ENCODE measurements at places on chromosomes 13 and 19.

DNA sequence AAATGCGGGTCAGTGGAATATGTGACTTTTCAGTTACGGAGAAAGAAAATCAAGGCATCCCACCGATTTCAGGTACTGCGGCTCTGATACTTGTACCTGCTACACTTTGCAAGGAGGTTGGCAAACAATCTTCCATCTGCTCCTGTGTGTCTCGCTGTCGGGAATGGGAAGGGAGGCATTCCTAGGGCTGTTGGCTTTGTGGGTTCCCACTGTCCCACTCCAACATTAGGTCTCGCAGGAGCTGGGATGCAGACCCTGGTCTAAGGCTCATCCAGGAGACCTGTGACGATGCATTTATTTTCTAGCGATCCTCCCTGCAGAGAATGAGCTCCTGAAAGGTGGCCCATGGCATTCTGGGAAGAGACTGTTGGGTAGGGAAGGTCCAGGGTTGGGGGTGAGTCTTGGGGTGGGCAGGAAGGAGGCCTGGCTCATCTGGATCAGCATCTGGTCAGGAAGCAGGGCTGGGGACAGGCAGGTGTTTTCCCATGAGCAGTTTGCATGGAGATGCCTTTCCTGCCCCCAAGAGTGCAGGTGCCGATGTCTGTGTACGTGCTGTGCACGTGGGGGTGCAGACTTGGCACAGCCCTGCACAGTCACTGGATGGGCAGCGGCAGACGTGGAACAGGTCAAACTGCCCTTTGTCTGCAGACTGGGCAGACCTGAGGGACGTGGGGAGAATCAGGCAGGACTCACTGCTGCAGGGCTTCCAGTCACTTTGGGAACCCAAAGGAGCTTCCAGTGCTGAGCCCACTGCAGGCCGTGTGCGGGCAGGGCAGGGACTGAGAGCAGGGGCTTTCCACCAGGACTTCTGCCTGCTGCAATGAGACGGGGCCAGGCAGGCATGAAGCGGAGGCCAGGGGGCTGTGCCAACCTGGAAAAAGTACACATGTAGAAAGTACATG lies 152.4 kb downstream of the TEX29 start:
- DNase-seq: no peak

DNA sequence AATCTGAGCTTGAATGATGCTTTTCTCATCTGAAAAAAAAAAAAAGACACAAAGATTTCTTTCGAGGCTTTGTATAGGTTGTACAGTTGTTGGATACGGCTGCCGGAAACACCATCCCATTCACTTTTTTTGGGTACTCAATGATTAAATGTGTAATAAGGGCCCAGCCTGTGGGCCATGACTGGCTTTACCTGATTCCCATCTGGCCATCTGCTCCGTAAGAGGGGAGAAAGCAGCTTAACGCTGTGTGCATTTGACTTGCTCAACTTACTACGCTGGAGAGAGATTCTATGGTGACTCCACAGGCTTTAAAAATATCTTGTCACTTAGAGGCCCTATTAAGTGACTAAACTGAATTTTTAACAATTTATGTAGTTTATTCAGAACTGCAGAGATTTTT lies 731 bp downstream of the ZNF558 start:
- no peak for DNase-seq

DNA sequence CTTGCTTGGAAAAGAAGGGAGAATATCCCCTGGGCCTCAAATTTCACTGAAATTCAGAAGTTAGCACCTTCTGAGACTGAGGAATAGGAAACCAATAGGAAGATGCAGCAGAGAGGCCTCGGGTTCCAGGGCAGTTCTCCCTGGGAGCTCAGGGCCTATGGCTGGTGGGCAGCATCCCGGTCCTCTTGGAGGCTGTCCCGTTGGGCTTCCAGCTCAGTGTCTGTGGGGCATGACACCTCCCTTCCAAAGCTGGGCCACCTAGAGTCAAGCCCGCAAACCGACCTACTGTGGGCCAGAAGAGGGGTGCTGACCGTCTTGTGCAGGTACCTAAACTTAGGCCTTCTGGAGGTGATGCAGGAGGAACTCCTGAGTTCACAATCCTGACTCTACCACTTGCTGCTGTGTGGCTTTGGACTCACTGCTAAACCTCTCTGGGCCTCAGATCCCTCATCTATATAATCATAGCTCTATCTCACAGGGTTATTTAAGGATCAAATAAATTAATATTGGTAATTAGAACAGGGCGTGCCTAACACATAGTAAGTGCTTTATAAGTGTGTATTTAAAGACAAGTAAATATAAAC lies 17.1 kb downstream of the SIAH3 start:
- no peak for DNase-seq

GRCh38 chr19:6632002-6632621 lies 37.8 kb downstream of the TNFSF14 start:
- peak; percentile 57 for DNase-seq

DNA sequence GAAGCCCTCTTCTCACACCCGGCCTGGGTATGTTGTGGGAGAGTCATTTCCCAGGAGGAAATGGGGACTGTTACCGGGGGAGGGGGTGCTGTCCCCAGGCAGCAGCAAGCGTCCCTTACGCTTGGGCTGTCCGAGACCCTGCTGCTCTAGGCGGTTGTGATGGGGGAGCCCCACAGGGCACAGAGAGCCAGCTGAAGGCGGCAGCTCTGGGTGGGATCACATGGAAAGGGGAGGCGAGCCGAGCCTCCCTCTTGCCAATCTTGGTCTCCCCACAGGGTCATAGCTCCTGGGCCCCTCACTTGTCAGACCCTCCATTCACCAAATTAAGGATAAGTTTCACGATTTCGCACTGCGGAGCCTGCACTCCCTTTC lies 22.0 kb downstream of the EPN1 start:
- DNase-seq: no peak

- DNase-seq: no peak
Observed at GRCh38 chr13:49098198-49098597, 121.9 kb upstream of the MLNR start.

GRCh38 chr13:28991764-28992163 lies 171.6 kb downstream of the MTUS2 start:
- DNase-seq: no peak

DNA sequence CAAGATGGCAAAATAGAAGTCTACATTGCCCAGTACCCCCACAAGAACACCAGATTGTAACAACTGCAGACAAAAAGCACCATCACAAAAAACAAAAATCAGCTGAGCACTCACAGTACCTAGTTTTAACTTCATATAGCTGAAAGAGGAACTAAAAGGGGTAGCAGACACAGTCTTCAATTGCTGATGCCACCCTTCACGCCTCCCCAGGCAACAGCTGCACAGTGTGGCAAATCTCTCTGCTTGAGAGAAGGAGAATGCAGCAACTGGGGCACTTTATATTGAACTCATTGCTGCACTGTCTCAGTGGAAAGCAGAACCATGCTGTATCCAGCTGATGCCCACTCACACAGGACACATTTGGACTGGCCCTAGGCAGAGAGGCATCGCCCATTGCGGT lies 2714.5 kb upstream of the PCDH20 start:
- DNase-seq: no peak

- DNase-seq: no peak
Observed at GRCh38 chr13:82766732-82767321, 1115.4 kb downstream of the SLITRK1 start.

- no peak for DNase-seq
Observed at GRCh38 chr13:45209229-45209628, 8.4 kb upstream of the KCTD4 start.

GRCh38 chr19:7772752-7773291 lies 9.8 kb downstream of the CLEC4M start:
- no peak for DNase-seq

GRCh38 chr13:36193151-36193855 lies 21.1 kb downstream of the SOHLH2 start:
- DNase-seq: no peak

DNA sequence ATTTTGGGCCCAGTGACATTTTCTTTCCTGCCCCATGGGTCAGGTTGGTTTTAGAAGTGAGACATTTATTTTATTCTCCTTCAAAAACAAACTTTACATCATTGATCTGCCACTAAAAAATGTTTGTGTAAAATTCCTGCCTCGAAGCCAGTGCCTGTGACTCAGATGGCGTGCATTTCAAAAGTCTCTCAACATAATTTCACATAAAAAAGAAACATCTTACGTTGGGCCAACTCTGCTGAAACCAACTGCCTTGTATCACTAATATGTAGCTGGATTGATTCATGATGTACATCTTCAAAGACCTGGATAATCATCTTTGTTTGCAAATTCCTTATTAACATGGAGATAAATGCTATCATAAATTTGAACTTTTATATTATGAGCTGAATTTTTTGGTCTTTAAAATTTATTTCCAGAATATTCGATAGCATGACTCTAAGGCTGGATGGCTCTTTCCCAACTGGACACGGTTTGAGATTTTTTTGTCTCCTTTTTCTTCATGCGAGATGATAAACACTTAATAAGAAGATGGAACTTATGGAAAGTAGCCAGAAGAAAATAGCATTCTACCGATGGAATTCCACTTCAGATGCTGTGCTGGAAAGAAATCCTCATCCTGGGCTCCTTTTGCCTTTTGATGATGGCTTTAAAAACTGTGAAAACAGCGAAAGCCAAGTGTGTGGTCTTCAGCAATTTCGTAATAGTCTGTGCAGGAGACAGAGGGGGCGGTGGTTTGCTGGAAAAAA lies 420.5 kb downstream of the FGF9 start:
- DNase-seq: no peak

DNA sequence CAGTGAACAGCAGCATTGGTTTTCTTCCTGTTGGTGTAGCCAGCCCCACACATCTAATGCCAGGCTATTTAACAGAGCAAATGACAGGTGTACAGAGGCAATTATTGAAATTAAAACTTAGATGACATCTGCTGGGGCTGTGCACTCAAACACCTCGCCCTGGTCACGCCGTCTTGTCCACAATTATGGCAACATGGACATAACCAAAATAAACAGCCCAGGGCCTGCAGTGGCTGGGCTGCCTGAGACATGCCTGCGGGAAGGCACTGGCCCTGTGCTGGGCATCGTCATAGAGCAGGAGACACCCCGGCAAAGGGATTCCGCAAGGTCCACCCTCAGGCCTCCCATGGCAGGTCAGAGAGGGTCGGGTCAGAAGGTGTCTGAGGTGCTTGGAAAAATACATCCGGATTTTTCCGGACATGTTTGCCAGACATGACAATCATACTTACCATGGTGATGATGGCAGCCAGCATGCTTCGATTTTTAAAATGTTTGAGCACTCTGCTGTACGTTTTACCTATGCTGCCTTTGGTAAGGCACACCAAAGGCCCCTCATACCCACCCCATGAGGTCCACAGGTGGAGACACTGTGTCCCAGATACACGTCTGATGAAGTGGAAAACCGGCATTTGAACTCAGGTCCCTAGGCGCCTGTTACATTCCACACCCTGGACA lies 47.8 kb downstream of the TSHZ3 start:
- no peak for DNase-seq

DNA sequence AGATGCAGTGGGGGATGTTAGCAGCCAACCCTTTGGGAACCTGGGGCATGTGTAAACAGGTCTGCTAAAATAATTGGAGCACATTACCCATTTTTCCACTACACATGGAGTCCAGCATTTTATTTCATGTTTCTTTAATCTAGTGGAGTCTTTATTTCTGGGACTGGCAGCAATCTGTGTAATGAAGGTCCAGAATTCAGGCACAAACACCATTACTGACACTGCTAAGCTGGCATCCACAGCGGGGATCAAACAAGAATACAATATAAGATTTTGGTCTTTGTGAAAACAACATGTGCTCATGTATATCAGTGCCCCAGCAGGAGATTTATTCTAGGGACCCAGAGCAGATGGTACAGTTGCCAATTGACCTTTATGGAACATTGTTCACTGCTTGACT lies 1587.0 kb upstream of the PRR20A start:
- DNase-seq: no peak

DNA sequence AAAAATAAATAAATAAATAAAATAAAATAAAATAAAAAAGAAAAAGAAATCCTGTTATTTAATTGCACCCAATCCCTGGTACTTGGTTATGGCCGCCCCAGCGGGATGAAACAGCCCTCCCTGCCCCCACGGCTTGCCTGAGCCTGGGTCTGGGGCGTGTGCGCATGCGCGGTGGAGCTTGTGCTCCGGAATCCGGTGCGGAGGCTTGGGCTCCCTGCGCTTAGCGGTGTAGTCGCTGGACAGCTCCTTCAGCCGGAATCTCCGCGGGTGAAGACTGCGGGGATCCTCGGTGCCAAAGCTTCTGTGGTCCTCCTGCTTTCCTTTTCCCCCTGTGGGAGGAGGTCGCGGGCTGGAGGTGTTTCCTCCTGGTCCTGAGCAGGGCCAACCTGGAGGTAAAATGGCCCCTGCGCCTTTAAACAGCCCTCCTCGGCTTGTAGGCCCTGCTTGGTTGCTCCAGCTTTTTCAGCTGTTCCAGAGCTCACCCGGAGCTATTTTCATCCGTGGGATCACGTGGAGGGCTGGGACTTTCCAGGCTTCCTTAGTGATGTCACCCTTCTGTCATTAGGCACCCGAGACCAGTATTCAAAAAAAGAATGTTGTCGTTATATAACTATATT lies at the start of gene PLA2G4C:
TSS of gene PLA2G4C (minus strand) at position 468 of the 617 bp plus-strand sequence. CDS start 4,288 bp downstream, outside the sequence.
- DNase-seq: peak; percentile 43

DNA sequence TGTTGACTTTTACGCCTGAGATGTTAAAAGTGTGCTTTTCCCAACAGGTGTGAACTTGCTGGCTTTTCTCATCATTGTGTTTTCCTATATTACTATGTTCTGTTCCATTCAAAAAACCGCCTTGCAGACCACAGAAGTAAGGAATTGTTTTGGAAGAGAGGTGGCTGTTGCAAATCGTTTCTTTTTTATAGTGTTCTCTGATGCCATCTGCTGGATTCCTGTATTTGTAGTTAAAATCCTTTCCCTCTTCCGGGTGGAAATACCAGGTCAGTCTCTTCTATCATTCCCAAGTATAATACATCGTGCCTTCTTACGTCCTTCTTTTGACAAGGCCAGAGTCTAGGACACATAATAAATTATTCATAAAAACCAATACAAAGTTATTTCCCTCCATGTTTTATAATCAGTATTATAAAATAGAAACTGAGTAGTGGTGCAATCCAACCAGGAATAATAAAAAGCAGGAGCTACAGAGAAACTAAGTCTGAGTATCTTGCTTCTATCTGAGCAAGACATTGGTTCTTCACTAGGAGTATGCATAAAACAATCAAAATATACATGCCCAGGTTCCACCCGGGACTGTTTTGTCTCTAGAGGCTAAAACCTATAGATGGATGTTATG lies 57.9 kb downstream of the RXFP2 start:
- DNase-seq: no peak

DNA sequence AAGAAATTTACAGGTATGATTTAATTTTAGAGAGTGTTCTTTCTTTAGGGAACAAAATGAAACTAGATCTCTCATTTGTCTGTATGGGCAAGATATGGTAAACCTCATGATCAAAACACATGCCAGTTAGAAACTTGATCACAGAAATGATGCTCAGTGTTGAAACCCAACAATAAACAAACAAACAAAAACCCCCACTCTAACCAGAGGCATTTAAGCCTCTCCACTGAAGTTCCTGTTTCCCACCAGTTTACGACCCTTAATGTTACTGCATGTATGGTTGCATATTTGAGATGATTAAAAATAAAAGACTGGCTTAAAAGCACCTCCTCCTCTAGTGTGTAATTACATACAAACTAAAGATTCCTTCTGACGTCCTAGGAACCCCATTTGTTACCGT lies 293.3 kb upstream of the MAB21L1 start:
- DNase-seq: no peak

All from stimulated activated CD8-positive, alpha-beta memory T cell treated with anti-CD3 and anti-CD28 coated beads, Interleukin-7, amount 100 ng/mL, for 1 hour (primary cell).